ENCODE measurements at places on chromosomes 7 and 10.

- no peak for DNase-seq
Observed at GRCh38 chr7:90706072-90706716, 110.1 kb downstream of the CDK14 start.

GRCh38 chr7:104123786-104124185 is 84.0 kb downstream of the ORC5 start:
- no peak for DNase-seq

DNA sequence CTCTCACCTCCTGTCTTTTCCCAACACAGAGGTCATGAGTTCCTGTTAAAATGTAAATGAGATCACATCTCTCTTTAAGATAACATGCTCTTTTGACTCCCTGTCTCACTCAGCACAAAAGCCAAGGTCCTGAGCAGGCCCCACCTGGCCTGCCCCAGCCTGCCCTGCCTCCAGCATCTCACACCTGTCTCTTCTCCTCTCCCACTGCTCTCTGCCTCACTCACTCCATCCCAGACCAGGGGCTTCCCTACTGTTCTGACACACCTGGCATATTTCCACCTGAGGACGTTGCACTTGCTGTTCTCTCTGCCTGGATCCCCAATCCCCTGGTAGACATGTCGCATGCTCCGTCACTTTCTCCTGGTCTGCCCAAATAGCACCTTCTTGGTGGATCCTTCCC is 285.0 kb upstream of the ZMIZ1 start:
- no peak for DNase-seq

GRCh38 chr7:28992798-28993197 is 34.7 kb upstream of the TRIL start:
- no peak for DNase-seq

GRCh38 chr7:49894543-49894942 is 121.1 kb downstream of the VWC2 start:
- no peak for DNase-seq

DNA sequence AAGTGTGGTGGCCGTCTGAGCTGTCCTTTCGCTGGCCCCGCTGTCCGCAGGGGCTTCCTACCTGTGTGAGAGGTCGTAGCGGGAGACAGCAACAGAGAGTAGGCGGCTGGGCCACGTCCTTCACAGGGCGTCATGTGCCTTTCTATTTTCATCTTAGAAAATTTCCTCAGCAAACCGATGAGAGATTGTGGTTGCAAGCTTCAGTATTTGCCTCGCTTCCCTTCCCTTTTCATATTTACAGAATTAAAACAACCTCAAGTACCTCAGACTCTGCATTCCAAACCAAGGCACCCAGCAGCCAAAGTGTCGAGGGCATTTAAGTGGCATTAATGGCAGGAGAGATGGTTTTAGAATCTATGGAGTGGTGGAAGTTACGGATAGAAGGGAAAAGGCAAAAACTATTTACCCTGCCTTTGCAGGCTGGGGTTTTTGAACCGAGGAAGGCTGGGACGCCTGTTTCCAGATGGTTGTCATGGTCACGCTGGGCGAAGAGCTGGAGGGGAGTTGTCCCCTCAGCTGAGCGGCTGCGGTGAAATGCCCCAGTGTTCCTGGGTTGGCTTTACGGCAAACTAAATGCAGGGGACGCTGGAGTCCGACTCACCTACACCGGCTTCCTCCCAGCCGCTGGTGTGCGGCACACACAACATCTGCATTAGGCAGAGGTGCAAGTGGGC is 41.9 kb downstream of the WIPI2 start:
- no peak for DNase-seq

DNA sequence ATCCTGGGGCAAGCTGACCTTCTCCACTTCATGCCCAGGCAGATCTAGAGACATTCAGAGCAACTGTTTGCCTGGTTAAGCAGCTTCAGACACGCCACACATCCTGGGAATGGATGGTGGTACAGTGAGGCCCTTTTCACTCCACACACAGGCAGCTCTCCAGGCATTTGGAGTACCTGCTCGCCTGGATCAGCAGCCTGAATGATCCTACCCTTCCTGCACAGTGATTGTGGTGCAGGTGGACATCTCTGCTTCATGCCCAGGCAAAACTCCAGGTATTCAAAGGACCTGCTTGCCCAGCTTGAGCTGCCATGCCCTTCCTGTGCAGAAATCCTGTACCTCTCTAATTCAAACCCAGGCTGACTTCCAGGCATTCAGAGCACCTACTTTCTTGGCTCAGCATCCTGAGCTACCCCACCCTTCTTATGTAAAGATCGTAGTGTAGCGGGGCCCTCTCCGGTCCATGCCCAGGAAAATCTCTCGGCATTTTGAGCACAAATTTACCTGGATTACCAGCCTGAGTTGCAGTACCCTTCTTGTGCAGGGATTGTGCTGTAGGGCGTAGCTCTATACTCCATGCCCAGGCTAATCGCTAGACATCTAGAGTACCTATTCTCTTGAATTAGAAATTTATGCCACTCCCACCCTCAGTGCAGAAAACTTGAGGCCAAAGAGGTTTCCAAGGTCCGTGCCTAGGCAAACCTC is 972.8 kb downstream of the ANKRD7 start:
- no peak for DNase-seq

GRCh38 chr7:6451224-6451705 is 3.5 kb upstream of the DAGLB start:
- no peak for DNase-seq

DNA sequence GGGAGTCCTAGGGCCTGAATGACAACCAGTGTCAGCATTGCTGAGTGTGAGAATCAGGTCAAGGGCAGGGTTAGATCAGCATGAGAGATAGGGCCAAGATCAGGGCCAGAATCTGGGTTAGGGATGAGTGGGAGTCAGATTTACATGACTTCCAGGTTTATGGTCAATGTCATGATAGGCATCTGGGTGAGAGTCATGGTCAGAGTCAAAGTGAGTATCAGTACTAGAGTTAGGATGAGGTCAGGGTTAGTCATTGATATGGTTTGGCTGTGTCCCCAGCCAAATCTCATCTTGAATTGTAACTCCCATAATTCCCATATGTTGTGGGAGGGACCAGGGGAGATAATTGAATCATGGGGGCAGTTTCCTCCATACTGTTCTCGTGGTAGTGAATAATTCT is 12.3 kb downstream of the MRPS24 start:
- DNase-seq, result no peak

GRCh38 chr7:99010281-99010680 is 131.9 kb downstream of the TRRAP start:
- no peak for DNase-seq

DNA sequence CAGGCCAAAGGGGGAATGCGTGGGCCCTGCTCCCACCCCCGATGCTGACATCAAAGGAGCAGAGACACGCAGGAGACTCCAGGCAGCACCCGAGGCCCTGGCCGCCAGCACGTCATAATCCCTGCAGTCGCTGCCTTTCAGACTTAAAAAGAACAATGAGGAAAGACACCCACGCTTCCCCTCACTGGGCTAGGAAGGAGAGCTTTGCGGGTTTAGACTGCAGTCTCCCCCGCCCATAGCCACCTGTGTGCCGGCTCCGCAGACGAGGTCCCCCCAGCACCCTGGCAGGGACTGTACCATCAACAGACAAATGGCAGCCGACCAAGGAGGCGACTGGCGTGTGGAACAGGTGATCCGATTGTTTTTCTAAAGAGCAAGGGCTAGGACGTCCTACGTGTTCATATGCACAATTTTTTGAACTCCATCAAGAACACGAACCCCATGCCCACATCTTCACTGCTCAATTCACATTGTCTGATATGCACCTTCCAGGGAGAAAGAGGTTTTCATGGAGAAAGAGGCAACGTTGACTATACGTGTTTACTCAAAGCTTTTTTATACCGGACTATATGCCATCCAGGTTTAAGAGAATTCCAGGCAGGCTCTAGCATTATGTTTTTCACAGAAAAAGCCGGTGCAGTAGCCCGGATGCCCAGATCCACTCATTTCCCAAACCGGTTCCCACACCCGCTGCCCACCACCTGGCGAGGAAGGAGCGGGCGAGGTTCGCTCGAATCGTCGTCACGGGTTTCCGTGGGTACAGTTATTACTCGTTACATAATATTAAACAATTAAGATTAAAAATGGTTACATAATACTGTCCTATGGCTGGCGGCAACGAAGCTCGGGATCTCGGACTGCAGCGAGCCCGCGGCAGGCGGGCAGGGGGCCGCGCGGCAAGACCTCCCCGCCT is 1.1 kb downstream of the GRB10 start:
- DNase-seq, result peak; percentile 34

- DNase-seq, result no peak
Observed at GRCh38 chr10:17162828-17163227, 33.2 kb upstream of the CUBN start.

GRCh38 chr7:108415821-108416536 is 40.3 kb downstream of the NRCAM start:
- DNase-seq, result peak; percentile 31

All from stimulated activated CD8-positive, alpha-beta memory T cell treated with anti-CD3 and anti-CD28 coated beads, Interleukin-4, amount 100 ng/mL, for 48 hours (primary cell).